ENCODE measurements at places on chromosomes 12 and 14.
A peak's percentile ranks its signal among the peaks of the same experiment; 100 is the strongest.

DNA sequence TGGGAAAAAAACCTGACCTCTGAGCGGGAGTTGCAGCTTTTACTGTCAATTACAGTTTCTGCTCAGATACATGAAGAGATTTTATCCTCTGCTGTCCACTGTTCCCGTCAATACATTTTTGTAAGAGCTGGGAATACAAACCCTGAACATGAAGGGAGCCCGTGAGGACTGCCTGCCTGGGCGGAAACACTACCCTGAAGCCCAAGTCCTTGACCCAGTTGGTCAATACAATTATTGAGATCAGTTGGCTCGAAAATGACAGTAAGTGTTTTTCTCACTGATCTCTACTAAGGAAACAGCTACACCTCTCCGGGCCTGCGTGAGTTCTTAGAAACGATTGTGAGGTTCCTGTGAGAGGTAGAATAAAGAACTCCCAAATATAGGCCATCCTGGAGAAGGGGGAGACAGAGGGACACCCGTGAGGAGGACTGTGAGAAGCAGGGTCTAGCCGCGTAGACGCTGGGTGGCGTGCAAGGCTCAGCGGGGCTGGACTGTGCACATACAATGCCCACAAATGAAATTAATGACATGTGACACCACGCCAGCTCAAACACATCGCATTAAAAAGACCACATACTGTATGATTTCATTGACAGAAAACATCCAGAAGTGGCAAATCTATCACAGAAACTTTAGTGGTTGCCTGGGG, 509.5 kb downstream of the TMEM132D start:
- DNase-seq = no peak

GRCh38 chr12:71499834-71500233, 60.2 kb downstream of the LGR5 start:
- no peak for DNase-seq

GRCh38 chr12:131007031-131007739, 53.5 kb downstream of the ADGRD1 start:
- DNase-seq = no peak

GRCh38 chr12:54294152-54294952, 6.5 kb downstream of the NFE2 start:
- DNase-seq = no peak

DNA sequence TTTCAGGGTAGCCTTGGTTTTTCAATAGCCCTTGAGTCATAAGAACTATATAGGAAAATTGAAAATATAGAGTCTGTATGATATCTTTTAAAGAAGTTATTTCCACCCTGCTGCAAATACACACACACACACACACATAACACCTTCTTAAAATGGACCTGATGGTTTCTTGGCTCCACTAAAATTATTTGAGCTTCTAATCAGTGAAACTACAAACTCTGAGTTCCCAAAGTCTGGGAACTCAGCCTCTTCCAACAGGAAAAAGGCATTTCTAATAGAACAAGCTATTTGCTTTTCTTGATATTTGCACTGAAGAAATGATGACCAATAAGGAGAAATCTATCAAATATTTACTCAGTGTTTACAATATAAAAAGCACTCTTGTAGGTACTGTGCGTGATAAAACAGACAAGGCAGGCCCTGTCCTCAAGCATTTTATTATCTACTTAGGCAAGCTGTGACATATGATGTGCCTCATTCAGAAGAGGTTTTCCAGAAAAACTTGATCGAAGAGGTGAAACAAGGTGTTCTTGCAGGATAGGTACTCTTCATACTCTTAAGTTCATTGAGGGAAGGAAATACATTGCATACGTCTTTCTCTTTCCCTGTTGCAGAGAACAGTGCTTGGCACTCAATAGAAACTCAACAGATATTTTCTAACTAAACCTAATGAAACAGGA, 88.6 kb downstream of the MGST1 start:
- no peak for DNase-seq

DNA sequence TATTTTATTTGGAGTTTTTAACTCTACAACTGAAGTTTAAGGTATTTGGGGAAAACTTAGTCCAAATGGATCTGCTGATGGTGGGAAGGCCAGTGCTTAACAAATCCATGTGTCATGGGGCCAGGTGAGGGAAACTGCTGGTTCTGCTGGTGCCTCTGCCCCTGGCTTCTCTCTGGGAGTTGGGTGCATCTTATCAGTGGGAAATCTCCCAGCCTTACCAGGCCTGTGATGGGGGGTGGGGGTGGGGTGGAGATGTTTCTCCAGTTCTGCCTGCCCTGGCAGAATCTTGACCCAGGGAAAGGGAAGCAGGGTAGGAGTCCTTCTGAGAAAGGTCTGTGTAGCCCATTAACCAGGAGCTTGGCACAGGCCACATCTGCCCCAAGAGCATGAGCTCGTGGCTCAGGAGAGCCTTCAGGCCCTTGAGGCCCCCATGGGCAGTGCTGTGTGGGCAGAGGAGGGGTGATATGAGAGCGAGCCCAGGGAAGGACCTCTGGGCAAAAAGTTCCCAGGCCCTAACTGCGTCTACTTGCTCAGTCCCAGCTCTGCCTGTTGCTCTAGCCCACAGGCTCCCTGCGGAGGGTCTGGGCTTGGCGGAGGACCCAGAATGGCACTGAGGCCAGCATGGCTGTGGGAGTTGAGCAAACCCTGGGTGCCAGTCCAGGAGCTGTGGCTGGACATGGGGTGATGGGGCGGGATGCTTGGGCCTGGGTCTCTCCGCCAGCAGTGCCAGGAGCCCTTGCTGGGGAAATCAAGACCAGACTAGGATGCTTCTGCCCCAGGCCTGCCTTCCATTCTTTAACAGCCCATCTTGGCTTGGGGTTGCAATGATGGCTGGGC, 18.2 kb downstream of the VASH1 start:
- no peak for DNase-seq

GRCh38 chr12:9179781-9180180, 28.4 kb downstream of the PZP start:
- DNase-seq = no peak

GRCh38 chr12:109677279-109677691, 36.3 kb upstream of the FAM222A start:
- DNase-seq = no peak

- no peak for DNase-seq
Observed at GRCh38 chr12:75773377-75773776, 258.2 kb downstream of the PHLDA1 start.

GRCh38 chr12:123036466-123037285, 56.2 kb downstream of the ARL6IP4 start:
- no peak for DNase-seq

- DNase-seq = no peak
Observed at GRCh38 chr14:100972118-100972897, 68.8 kb upstream of the RTL1 start.

DNA sequence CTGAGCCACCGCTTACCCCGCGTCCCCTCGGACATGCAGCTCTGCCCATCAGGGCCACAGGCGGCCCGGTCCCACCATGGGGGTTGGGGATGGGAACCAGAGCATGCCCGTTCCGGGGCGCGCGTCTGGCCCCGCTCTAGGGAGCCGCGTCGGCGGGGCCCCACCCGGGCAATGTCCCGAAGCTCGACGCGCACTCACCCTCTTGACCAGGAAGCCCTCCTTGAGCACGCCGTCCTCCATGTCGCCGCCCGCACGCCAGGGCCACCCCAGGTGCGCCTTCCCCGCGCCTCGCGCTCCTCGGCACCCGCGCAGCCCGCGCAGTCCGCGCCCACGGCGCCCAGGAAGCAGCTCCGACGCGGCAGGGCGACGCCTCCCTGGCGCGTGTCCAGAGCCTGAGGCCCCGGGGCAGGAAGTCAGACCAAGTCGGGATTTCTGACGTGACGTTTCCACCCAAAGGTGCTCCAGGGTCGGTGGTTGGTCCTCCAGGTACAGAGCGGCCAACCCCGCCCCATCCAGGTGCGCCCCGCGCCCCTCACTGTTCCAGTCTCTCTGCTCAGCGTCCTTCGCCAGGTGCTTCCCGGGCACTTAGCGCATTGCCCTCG, at the start of gene PLEK2:
Gene PLEK2, minus strand, starts transcription at position 346 of the 602 bp plus-strand sequence. Its CDS starts 106 bp downstream, at position 240.
- no peak for DNase-seq

DNA sequence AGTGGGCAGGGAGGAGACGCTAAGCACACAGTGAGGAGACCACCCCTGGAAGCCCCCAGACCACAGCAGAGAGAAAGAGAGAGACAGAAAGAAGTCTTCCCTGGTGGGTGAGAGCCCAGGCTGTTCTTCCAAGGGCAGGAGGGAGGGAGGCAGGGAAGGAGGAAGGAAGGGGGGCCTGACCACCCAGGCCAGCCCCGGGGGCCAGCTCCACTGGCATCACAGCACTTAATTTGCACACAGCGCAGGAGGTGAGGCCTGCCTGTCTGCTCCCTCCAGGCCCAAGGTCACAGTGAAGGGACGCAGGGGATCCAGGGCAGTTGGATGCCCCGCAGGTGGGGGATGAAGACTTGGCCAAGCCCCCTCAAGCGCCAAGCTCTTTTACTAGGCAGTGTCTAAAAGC, 141.9 kb upstream of the C14orf180 start:
- DNase-seq = no peak

DNA sequence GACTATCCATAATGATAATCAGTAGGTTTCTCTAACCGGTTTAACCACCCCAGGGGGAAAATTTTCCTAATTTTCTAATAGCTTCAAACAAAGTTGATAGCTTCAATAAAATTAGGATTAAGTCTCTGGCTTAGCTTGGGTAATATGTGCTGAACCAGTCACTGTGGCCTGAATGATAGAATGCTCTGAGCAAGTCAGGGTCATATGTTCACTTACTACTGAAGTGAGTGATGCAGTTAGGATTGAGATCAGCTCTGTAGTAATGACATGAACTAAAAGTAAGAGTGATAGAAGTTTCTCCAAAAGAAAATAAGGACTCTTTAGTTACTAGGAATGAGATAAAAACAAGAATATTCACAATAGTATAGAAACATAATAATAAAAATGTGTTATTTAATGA, 32.6 kb downstream of the ETNK1 start:
- peak; percentile 16 for DNase-seq

DNA sequence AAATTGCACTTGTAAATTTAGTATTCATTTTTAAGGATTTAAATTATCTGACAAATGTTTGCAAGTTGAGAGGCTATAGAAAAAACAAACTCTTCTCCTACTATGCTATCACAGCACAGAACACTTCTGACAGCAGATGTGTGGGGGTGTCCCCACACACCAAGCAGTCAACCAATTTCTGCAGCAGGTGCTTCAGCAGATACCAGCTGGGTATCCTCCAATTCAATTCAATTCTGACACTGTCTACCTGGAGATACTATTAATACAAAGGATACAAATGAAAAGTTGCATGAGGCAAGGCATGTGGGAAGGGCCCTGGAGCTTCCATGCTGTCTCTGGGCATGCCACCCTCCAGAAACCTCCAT, 35.1 kb downstream of the PCNX1 start:
- DNase-seq = no peak

DNA sequence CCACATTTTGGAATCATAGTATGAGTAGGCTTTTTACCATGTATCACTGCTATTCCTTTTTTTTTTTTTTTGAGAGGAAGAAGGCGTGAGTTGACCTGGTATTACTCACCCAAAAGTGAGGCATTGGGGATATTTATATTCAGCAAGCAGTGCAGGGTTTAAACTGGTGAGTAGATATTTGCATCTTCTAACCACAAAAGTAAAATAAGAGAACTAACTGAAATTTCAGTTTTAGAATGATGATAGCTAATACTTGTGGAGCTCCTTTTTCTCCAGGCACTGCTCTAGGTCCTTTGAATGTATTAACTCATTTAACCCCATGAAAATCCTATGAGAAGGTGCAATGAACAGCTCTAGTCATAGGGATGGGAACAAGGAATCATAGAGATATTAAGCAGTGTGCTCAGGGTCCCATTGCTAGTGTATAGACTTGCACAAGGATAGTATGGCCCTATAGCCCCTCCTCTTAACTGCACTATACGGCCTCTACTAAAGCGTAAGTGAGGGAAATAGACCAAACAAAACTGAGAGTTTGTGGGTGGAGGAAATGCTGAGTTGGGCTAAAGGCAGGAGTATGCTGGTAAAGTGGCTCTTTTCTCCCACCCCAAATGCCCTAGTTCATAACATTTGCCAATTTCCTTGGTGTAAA, 104.3 kb upstream of the MAX start:
- peak; percentile 35 for DNase-seq

- DNase-seq = no peak
Observed at GRCh38 chr12:115163710-115164109, 479.7 kb upstream of the TBX3 start.

GRCh38 chr12:102479099-102479885, 1.1 kb downstream of the IGF1 start:
- no peak for DNase-seq

- no peak for DNase-seq
Observed at GRCh38 chr14:91453744-91454143, 36.1 kb upstream of the CCDC88C start.

- DNase-seq = peak; percentile 85
Observed at GRCh38 chr14:95260537-95261361, 59.0 kb downstream of the CLMN start.

DNA sequence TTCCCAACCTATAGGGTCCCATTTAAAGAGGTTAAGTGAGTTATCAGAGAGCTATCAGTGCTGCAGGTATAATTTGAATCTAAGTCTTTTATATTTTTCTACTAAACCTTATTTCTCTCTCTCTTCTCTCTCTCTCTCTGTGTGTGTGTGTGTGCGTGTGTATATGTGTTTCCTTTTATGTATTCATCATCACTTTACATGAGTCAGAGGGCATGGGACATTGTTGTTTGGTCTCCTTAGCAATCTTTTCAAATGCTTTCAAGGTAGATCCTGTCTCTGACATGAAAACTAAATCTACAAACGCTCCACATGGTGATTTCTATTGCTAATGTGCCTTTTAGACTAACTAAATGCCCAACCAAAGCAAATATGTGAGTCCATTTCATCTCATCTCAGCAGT, 459.7 kb downstream of the BTG1 start:
- peak; percentile 82 for DNase-seq

GRCh38 chr12:100652488-100652887, 79.0 kb downstream of the GAS2L3 start:
- DNase-seq = no peak

DNA sequence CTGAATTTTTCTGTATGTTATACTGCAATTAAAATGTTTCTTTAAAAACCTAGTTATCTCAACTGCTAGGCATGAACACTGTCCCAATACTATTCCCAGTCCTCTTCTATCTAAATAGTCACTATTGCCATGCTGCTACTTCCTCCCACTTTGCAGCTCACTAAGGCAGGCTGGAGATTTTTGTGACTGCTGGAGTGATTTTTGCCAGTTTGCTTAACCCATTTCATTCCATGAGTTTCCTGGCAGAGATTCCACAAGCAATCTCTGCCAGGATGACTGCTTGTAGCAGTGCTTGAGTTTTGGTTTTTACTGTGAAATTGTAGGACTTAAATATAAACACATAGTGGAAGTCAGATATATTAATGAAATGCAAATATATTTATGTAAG, 80.8 kb downstream of the BHLHE41 start:
- DNase-seq = no peak

GRCh38 chr12:58529114-58529665, 391.1 kb downstream of the LRIG3 start:
- DNase-seq = peak; percentile 72
